GM23338 (cell line): ENCODE measurements at places on chromosomes 1 and 21. TPM values are rescaled to one million over a fixed set of nuclear protein-coding genes. Genes with fewer than 3 reads are reported as not detected.

LRRC42 gene
- 39.6 and 48.1 TPM in 2 replicates for total RNA-seq

SAMD13 gene
- 3.6 and 4.7 TPM in 2 replicates for total RNA-seq

LIN28A gene
- 1,538 and 1,571 TPM in 2 replicates for total RNA-seq

GRCh38 chr1:77984629-77985028 is 5.8 kb upstream of the FUBP1 start:
- H3K27ac ChIP-seq, result peak overlapping the region; percentile 7; the same call in 1 of the 2 replicates
- H3K4me1 ChIP-seq, result peaks cover 22% of the 10 kb centered on the region
- H3K27me3 ChIP-seq, result no peaks in the 10 kb centered on the region
- H3K4me3 ChIP-seq, result no peak overlapping the region

GRCh38 chr1:22975694-22976093 is 3.0 kb upstream of the LACTBL1 start:
- no peak overlapping the region for H3K27ac ChIP-seq
- H3K4me1 ChIP-seq, result no peaks in the 10 kb centered on the region
- no peak overlapping the region for H3K4me3 ChIP-seq
- H3K27me3 ChIP-seq, result no peaks in the 10 kb centered on the region

GRCh38 chr1:5745800-5746610 is 246.2 kb downstream of the NPHP4 start:
- H3K27me3 ChIP-seq, result no peaks in the 10 kb centered on the region
- H3K27ac ChIP-seq, result no peak overlapping the region
- DNase-seq, result peak; percentile 43

DNA sequence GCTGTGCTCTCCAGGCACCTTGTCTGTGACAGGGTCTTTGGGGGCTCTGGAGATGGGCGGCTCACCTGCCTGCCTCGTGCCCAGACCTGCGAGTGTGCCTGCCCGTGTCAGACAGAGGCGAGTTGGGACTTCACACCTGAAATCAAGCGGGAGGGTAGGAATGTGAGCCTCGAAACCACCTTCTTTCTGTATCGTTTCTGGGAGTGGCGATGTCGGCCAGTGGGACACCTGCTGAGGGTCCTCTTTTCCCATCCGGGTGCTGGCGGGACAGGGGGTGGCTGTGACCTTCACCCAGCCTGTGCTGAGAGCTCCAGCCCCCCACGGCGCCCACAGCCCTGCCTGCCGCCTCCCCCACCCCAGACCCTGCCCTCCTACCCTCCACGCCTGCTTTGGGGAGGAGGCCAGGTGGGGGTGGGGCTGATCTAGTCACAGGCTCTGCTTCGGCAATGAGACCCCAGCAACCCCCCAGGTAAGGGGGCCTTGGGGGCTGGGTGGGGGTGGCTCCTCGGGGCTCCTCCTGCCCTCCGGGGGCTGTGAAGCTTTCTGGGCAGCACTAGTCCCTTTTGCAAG is 15.6 kb upstream of the FAAP20 start:
- H3K4me1 ChIP-seq, result peaks cover 19% of the 10 kb centered on the region
- H3K27me3 ChIP-seq, result peaks cover 6% of the 10 kb centered on the region; the same call in 1 of the 2 replicates

DNA sequence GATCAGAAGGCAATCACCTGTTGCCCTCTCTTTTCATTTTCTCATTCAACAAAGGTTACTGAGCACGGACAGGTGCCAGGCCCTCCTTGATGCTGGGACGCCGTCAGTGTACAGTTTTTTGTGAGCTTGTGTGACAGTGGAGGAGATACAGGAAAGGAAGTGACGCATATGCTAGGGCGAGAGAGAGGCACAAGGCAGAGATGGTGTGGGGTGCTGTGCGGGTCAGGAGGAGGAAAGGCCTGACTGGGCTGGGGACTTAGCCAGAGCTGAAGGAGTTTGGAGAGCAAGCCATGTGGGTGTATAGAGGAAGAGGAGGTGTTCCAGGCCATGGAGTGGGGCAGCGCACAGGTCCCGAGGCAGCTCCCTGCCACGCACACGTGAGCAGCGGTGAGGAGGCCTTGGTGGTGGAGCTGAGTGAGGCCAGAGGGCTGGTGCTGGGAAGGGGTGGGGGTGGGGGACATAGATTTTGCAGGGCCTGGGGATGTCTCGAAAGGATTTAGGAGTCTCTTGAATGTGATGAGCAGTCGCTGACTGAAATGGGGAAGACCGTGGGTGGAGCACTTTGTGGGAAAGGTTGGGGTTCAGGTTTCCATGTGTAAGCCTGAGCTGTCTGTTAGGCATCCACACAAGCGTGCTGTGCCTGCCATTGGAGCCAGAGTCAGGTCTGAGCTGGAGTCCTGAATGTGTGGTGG is 46.0 kb downstream of the TRAPPC10 start:
- 0 out of 2 replicates have a peak, but pooled peaks cover 9% of the 10 kb centered on the region for H3K36me3 ChIP-seq
- DNase-seq, result no peak
- H3K27me3 ChIP-seq, result no peaks in the 10 kb centered on the region
- H3K27ac ChIP-seq, result no peak overlapping the region
- no peak overlapping the region for H3K4me3 ChIP-seq

DNA sequence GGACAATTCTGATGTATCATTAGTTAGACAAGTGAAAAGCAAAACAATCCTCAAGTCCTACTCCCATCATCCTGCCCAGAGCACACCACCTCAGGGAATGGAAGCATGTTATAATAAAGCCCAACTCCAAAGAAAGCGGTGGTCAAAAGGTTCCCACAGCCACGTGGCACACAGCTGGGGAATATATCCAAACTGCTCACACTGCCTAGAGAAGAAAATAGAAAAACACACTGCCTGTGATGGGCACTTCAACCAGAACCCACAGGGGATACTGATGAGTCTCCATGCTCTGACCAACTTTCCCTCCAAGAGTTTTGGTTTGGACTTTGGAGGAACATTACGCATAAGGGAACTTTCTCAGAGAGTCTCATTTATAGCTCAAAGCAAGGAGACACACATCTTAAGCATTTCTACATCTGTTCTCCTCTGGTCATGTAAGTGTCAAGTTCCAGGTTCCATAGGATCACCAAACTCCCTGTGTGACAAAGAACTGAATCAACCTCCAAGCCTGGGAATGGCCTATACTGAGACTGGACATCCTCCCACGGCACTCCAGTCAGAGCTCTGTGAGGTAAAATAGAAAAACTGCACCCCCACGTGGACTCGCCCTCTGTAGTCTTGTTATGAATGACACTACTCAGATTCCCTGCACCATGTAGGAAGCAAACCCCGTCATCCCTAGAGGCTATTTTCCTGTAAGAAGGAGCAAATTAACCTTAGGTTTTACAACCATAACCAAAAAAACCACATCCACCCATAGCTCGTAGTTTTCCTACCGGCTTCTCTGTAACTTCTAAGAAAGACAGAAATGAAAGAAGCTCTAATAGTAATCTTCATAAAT is 12.2 kb downstream of the DSTYK start:
- DNase-seq, result no peak
- H3K4me1 ChIP-seq, result peaks cover 25% of the 10 kb centered on the region
- no peak overlapping the region for H3K27ac ChIP-seq
- H3K4me3 ChIP-seq, result no peak overlapping the region
- H3K27me3 ChIP-seq, result no peaks in the 10 kb centered on the region
